ENCODE measurements at places on chromosomes 7 and 10.

GRCh38 chr7:131400681-131401176 lies 73.1 kb downstream of the MKLN1 start:
- ATAC-seq: no peak

GRCh38 chr7:129739427-129739826 lies 127.9 kb downstream of the NRF1 start:
- ATAC-seq: no peak

- no peak for ATAC-seq
Measured at GRCh38 chr7:20816372-20816959, 29.8 kb upstream of the SP8 start.

DNA sequence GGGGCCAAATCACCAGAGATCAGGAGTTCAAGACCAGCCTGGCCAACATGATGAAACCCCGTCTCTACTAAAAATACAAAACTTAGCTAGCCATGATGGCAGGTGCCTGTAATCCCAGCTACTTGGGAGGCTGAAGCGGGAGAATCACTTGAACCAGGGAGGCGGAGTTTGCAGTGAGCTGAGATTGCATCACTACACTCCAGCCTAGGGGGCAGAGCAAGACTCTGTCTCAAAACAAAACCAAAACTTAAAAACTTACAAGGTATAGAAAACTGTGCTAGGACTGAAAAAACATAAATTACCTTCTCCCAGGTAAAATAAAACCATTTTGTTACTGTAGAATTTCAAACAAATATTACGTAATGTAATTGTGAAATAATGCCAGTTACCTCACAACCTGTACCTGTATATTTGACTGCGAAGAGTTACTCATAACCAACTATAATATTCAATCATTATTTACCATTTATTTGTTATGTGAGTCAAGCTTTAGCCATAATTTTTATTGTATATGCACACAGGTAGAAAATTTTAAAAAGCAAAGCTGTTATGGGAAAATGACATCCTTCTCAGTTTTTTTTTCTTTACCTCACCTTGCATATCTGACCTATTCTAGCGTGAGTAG lies 180.9 kb downstream of the SEMA3A start:
- no peak for ATAC-seq

DNA sequence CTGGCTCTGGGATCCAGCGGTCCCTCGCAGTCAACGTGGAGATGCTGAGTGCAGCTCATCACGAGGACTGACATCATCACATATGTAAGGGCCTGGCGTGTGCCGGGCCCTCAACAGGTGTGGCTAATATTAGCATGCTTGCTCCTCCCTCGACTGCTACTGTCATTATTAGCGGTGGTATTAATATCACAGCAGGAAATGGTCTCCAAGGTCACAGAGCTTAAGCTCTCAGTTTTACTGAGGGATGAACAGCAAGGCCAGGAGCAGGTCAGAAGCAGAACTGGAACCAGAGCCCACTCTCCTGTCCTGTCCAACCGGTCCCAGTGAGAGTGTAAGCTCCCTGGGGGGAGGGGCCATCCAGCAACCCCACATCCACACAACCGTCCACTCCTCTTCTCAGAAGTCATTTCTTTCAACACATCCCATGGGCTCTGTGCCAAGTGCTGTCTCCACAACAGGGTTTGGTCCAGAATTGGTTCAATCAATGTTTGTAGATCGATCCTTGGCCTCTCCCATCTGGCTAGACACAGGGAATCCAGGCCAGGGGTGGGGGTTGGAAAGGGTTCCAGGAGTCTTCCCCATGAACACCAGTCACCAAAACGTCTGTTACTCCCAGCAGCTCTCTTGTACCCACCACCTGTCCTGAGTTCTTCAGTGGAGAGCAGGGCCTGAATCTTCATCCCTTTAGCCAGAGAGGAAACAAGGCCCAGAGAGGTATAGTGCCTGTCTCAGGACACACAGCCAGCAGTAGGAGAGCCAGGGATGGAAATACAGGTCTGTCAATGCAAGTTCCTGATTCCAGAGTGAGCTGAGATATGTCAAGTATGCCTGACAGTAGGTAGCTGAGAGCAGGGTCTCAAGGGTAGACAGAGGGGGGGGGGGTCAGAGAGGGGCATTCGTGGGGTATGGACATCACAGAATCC lies 45.3 kb upstream of the ZMIZ1 start:
- ATAC-seq: no peak
